ENCODE measurements at places on chromosomes 4 and X.

- DNase-seq = no peak
Measured at GRCh38 chrX:17922303-17922702, 61.2 kb upstream of the RAI2 start.

GRCh38 chrX:150211988-150212387 is 151.1 kb upstream of the MAMLD1 start:
- DNase-seq = no peak

- DNase-seq = no peak
Measured at GRCh38 chrX:2500091-2500802, 529 bp downstream of the DHRSX start.

- no peak for DNase-seq
Measured at GRCh38 chrX:136215559-136215958, 35.6 kb downstream of the MAP7D3 start.

- no peak for DNase-seq
Measured at GRCh38 chr4:12116009-12116552, 687.4 kb upstream of the HS3ST1 start.

DNA sequence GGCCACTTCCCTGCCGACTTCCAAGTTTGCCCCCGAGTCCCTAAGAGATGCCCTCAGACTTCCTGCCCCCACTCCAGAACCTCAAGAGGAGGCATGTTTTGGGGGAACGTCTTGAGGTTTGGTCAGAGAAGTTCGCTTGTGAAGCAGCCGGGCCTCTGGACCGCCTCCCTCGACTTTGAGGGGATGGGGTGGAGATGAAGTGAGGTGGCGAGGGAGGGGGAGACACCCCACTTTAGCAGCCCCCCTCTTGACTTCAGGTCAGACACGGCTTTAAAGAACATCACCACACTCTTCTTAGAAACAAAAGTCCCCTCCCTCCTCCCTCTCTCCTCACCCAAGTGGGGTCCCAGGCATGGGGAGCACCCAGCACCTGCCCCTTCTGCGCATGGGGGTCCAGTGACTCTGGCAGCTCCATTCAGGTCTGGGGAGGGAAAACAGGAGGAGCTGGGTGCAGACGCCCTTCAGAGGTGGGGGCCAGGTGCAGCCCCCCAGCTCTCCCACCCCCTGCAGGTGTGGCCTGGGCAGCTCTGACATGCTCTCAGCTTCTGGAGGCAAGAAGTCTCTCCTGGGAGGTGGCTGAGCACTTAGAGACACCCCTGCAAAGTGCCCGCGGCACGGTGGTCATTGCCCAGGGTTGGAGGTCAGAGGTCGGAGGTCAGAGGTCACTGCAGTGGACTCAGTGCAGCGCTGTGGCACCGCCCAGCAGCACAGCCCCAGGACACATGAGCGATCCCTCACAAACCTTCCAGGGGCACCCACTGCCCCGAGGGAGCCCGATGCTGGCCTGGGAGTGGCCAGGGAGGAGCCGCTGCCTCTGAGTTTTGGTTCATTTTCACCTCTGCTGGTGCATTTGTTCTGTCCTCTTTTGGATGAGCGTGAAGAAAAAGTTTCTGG is 108.8 kb downstream of the CPZ start:
- no peak for DNase-seq

GRCh38 chr4:85488416-85488815 is 13.5 kb downstream of the ARHGAP24 start:
- no peak for DNase-seq

- DNase-seq = no peak
Measured at GRCh38 chr4:185713731-185714130, 98.3 kb downstream of the SORBS2 start.

DNA sequence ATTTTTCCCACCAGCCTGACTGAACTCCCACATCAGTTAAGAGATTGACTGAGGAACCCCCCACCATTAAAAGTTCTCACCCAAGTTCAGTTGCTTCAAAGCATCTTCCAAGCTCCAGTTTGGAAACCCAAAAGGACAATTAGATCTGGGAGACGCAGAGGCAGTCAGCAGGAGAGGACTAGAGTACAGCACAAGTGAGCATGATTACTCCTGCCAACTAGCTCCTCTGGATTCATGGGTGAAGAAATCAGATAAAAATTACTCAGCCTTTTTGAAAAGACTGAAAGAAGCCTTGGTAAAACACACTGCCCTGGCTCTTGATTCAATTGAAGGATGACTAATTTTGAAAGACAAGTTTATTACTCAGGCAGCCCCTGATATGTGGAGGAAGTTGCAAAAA is 297.5 kb downstream of the ADAM29 start:
- no peak for DNase-seq

DNA sequence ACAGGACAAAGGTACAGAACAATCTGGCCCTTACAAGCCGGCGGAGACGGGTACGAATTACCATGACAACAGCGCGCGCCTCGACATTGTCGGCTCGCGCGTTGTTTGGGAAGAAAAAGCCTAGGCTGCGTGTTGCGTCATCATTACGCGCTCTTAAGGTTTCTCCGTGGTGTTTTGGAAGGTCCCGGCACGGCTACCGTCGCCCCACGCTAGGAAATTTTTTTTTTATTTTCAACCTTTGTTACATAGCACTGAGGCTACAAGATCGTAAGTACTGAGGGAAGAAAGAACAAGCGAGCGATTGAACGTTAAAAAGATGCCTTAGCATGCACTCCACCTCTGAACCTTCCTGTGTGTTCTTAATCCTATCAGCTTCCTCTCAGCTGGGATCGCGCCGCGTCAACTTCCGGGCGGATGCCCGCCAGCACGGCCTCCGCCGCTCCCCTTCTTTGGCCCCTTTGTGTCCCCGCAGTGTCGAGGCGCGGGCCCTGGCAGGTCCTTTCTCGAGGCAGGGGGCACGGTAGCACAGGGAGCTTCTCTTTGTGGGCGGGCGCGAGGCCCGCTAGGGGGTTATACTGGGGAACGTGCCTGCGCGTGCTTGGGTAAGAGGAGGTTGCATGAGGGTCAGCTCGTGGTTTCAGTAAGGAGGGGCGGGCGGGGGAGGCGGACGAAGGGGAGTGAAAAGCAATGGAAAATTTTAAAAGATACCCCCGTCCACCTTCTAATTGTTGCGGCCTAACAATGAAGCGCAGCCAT is at the start of gene SMARCAD1:
Gene SMARCAD1 (plus strand): TSS at position 397 of the 756 bp plus-strand sequence. CDS start 530 bp downstream, outside the sequence.
- peak; percentile 55 for DNase-seq

GRCh38 chr4:15906020-15906443 is 32.5 kb downstream of the FGFBP1 start:
- no peak for DNase-seq
